HEK293T (cell line): ENCODE measurements at places on chromosomes 11 and 22.

GRCh38 chr11:827897-828192, at the start of gene CRACR2B:
Gene CRACR2B (plus strand): TSS chr11:827919. CDS start chr11:828608, 689 bp downstream.
- DNase-seq, result no peak

DNA sequence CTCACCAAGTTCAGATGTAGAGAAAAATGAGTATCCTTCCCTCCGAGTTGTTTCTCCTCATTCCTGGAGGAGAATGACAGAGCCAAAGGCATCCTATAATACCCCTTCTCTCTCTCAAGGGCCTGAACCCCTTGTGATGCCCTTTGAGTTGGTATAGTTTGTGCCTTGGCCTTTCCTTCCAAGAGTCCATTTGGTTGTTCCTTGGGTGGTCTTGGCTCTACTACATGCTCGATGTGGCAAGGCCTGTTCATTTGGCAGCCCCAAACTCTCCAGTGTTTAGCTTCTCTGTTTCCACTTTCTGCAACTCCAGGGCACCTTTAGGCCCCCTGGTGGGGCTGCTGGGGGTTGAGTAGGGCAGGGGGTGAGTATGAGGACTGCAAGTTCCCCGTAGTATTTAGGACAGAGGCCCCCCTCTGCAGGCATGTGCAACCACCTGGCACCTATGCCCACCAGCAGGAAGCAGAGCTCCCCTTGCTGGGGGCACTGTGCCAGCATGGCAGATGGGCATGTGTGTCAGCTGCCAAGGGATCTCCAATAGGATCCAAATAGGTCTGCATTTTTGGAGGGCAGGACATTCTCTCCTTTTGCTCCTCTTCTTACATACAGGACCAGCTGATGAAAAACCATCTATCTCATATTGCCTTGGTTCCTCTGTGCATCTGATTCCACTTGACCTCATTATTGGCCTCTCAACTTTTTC, 217.2 kb upstream of the CADM1 start:
- no peak for DNase-seq

GRCh38 chr11:109960831-109961230, 132.4 kb upstream of the ZC3H12C start:
- DNase-seq, result no peak

DNA sequence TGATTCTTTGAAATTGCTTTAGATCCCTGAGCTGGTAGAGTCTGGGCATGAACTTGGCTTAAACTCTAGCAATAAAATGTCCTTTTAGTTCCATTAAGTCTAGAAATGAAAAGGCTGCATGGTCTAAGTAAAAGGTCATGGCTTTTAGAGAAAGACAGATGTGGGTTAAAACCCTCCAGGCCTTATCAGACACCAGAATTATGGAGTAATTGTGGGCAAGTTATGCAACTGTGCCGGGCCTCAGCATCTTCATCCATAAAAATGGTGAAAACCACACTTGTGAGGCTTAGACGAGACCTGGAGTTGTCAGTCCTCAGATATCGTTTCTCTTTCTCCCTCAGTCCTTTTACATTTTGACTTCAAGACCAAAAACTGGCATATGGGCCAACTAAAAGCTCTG, 597.9 kb upstream of the KIRREL3 start:
- DNase-seq, result no peak

DNA sequence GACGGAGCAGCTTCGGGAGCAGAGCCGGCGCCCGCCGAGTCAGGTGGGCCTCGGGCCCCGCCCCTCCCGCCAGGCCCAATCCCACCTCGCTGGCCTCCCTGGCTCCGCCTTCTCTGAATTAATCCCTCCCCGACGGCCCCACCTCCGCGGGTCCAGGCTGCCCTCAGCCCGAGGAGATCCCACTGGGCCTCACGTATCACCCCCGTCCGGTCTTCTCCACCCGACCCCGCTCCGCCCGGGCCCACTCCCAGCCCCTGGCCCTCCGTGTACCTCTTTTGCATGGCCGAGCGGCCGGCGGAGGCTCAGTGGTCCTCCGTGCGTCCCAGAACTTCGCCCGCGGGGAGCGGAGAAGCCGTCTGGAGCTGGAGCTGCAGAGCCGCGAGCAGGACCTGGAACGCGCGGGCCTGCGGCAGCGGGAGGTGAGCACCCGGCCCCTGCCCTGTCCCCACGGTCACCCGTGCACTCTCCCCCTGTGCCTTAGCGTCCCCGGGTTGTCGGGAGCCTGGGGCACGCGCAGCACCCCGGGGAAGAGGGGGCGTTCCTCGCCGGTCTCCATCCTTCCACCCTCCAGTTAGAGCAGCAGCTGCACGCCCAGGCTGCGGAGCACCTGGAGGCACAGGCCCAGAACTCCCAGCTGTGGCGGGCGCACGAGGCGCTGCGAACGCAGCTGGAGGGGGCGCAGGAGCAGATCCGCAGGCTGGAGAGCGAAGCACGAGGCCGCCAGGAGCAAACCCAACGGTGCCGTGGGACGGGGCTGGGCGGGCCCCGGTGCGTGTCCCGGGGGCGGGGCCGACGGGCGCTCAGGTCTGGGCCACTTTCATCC, 2.2 kb upstream of the CD151 start:
- DNase-seq, result peak; percentile 52

GRCh38 chr11:65185869-65186341, 4.2 kb downstream of the CAPN1 start:
- no peak for DNase-seq
